ENCODE measurements at places on chromosomes 12 and 14.

DNA sequence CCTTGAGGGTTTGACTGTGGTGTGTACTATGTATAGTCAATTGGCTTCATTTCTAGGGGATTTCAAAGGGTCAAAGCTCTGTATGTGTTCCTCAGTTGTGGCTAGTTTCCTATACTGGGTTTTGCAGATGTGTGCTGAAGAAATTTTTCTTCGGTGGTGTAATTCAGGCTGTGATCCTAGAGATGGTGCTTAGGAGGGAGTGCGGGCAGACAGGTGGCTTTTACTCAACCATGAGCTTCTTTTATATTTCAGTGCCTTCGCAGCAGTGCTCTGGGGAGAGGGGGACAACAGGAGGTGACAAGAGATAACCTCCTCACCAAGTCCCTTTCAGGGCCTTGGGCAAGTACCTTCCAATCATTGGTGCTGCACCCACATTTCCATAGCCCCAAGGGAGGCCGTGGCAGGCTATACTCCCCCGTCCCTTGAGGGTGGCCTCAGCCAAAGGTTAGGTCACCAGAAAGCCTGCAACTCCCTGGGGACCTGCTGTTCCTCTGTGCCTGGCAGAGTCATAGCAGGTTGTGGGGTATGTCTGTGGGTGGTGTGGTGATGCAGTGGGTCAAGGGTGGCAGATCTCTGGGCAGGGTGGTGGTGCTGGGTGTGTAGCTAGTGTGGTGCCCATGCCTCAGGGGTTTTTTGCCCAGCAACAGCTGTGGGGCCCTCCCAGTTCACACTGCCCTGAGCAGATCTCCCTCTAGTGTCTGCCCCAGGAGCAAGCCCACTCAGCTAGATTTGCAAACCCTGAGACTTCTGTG lies 37.0 kb upstream of the TMX1 start:
- no peak for DNase-seq

- DNase-seq: no peak
These were observed 11.9 kb upstream of the AVIL start for GRCh38 chr12:57830393-57830792.

GRCh38 chr12:92270521-92270920 lies 124.9 kb upstream of the BTG1 start:
- no peak for DNase-seq

GRCh38 chr12:107523775-107524535 lies 161.6 kb upstream of the PWP1 start:
- no peak for DNase-seq

GRCh38 chr12:108635201-108635996 lies 1.7 kb upstream of the SELPLG start:
- no peak for DNase-seq
